Natural killer cell (primary cell): ENCODE measurements at places on chromosomes 1 and 21. TPM values are rescaled to one million over a fixed set of nuclear protein-coding genes. Genes with fewer than 3 reads are reported as not detected.

The TTC24 gene
- total RNA-seq, result 3.3 TPM

DNA sequence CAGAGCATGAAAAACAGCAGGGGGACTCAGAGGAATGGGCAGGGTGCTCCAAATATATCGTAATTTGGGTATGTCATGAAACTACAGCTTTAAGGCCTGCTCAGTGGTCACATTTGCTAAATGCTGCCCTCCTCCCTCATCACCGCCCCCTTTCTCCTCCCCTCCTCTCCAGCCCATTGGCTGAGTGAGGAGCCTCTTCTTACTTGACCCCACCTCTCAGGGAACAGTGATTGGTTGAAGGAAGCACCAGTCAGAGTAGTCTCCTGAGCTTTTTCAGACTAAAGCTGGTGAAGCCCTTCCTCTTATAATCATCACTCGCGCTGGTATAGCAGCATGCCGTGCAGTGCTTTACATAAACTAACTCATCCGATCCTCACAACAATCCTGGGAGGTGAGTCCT is 10.0 kb upstream of the TTC39A start:
- H3K27me3 ChIP-seq, result peaks cover 18% of the 10 kb centered on the region
- DNase-seq, result no peak
- H3K27ac ChIP-seq, result no peak overlapping the region
- H3K36me3 ChIP-seq, result no peaks in the 10 kb centered on the region

DNA sequence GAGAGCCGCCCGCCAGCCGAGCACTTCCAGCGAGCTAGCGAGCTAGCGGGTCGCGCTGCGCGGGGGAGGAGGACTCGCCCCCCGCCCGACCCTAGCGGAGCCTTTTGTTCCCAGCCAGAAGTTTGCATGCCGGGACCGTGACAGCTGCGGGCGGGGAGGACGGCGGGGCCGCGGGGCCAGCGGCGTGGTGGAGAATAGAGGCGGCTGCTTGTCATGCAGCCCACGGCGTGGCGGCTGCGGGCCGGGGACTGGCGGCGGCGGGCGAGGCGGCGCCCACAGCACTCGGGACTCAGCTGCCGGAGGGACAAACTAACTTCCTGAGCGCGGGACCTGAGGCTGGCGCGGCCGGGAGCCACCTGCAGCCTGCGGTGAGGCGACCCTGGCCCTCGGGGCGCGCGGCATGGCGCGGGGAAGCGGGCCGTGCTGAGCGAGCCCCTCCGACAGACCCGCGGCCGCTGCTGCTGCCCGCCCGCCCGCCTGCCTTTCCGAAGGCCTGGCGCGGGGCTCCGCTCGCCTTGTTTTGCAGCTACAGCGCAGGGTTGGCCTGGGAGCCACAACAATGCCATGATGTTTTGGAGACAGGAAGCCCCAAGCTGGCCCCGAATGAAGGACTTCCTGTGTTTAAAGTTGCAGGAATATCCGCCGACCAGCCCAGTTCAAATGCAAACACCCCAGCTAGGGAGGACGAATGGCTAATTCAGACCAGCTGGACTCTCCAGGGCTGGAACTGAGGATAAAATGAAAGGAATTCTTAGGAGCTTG is 82.2 kb upstream of the BMP8A start:
- H3K27ac ChIP-seq, result no peak overlapping the region
- peaks cover 12% of the 10 kb centered on the region for H3K36me3 ChIP-seq
- H3K27me3 ChIP-seq, result no peaks in the 10 kb centered on the region
- peaks cover 11% of the 10 kb centered on the region for H3K4me1 ChIP-seq

DNA sequence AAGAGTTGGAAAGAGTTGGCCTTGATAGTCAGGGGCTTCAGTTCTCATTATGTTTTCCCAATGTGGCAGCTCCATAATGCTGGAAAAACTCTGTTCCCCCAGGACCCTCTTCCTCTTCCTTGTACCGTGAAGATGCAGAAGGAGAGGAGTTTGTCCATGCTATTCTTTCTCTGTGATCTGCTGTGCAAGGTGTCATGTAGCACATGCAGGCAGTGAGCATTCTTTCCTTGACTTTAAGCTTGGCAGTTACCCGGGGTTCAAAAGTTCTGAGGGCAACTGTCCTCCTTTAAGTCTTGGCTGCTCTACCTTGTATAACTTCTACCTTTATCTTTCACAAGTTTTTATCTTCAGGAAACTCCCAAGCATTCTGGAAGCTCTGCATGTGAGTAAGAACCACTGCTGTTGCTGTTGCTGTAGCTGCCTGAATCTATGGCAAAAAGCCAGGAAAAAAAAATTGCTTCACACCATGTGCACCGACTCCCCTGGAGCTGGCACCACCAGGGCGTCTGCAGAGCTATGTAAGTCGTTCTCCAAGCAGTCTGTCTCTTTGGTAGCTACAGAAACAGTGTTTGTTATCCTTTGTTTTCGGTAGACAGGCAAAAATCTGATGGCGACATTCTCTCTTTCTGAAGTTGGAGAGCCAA is 42.7 kb upstream of the SLC16A1 start:
- H3K36me3 ChIP-seq, result no peaks in the 10 kb centered on the region
- no peaks in the 10 kb centered on the region for H3K4me1 ChIP-seq
- no peak overlapping the region for H3K27ac ChIP-seq

DNA sequence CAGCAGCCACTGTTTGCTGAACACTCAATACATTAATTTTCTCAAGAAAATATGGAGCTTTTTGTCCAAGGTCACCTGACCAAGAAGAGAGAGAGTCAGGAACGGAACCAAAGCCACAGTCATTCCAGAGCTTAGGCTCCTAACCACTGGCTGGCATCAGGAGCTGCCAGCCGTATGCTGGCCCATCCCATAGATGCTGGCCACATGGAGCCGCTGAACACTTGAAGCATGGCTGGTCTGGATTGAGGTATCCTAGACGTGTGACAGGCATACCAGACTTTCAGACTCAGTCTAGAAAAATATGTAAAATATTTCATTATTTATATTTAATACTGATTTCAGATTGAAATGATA is 458.7 kb downstream of the MATN1 start:
- H3K36me3 ChIP-seq, result no peaks in the 10 kb centered on the region
- H3K4me1 ChIP-seq, result no peaks in the 10 kb centered on the region
- no peak for DNase-seq
- no peak overlapping the region for H3K27ac ChIP-seq
- no peaks in the 10 kb centered on the region for H3K27me3 ChIP-seq

The GPR137B gene
- 13.8 TPM for total RNA-seq

DNA sequence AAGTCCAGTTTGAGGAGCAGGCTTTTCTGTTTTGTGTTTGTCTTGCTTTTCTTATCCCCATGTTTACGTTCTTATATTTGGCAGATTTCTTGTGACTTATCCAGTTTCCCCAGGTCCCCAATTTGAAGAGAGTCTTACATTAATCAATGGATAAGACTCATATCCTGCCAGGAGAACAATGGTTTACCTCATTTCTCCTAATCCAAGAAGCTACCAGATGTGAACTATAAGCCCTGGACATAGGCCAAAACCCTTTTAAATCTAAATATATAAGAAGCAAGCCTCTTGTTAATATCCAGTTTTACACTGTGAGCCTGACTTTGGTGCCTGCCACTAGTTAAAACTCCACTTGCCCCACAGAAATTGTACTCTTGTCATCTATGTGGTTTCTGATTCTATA is 15.1 kb upstream of the COP1 start:
- H3K36me3 ChIP-seq, result no peaks in the 10 kb centered on the region
- H3K4me3 ChIP-seq, result no peak overlapping the region
- H3K27me3 ChIP-seq, result no peaks in the 10 kb centered on the region
- H3K4me1 ChIP-seq, result no peaks in the 10 kb centered on the region
- no peak for DNase-seq

The ELF3 gene
- 3.0 TPM for total RNA-seq

DNA sequence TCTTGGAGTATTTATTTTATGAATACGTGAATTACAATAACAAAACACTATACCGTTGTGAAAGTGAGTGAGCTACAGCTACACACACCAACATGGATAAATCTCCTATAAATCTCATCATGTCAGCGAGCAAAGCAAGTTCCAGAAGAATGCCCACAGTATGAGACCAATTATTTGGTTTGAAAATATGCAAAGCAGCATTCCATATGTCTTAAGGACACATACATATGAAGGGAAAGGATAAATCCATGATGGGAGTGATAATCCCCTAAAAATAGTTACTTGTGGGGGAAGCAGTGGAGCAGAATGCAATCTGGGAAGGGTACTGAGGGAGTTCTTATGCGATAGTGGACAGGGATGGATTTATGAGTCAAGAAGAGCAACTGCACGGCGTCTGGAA is 261.3 kb downstream of the DISC1 start:
- DNase-seq, result no peak
- no peaks in the 10 kb centered on the region for H3K4me1 ChIP-seq
- no peaks in the 10 kb centered on the region for H3K27me3 ChIP-seq
- no peak overlapping the region for H3K4me3 ChIP-seq
- H3K27ac ChIP-seq, result no peak overlapping the region
- H3K36me3 ChIP-seq, result no peaks in the 10 kb centered on the region

- H3K27ac ChIP-seq, result no peak overlapping the region
- H3K4me3 ChIP-seq, result no peak overlapping the region
- no peaks in the 10 kb centered on the region for H3K27me3 ChIP-seq
- H3K36me3 ChIP-seq, result peaks cover 6% of the 10 kb centered on the region
Measured at GRCh38 chr1:243819438-243819839, 30.6 kb downstream of the AKT3 start.

- no peak overlapping the region for H3K4me3 ChIP-seq
- DNase-seq, result no peak
- H3K27me3 ChIP-seq, result no peaks in the 10 kb centered on the region
- H3K36me3 ChIP-seq, result no peaks in the 10 kb centered on the region
- H3K4me1 ChIP-seq, result peaks cover 7% of the 10 kb centered on the region
Measured at GRCh38 chr1:183477986-183478781, 5.9 kb downstream of the SMG7 start.

DNA sequence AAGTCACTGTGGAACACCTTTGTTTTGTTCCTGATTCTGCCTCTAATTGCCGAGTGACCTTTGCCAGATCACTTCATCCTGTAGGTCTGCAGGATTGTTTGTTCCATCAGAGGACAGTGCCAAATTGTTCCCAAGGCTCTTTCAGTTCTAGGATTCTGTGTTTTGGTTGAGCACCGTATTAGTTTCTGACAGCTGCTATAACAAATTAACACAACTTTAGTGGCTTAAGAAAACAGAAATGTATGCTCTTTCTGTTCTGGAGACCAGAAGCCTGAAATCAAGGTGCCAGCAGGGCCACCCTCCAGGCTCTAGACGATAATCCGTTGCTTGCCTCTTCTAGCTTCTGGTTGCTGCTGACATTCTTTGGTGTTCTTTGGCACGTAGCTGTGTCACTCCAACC is 3.4 kb upstream of the PIGR start:
- peaks cover 14% of the 10 kb centered on the region for H3K4me1 ChIP-seq
- H3K27me3 ChIP-seq, result no peaks in the 10 kb centered on the region
- H3K36me3 ChIP-seq, result no peaks in the 10 kb centered on the region

The FAM177B gene
- total RNA-seq, result not detected

The SPRR2B gene
- not detected for total RNA-seq

The XCL1 gene
- 23.8 TPM for total RNA-seq

The C1orf50 gene
- total RNA-seq, result 17.1 TPM

The NPR1 gene
- not detected for total RNA-seq

The TP73 gene
- 0.50 TPM for total RNA-seq

GRCh38 chr1:203073469-203073868 is 12.3 kb downstream of the MYOG start:
- H3K27me3 ChIP-seq, result peaks cover 2% of the 10 kb centered on the region
- H3K4me1 ChIP-seq, result peaks cover 12% of the 10 kb centered on the region
- H3K36me3 ChIP-seq, result no peaks in the 10 kb centered on the region
- H3K27ac ChIP-seq, result no peak overlapping the region
- no peak for DNase-seq

DNA sequence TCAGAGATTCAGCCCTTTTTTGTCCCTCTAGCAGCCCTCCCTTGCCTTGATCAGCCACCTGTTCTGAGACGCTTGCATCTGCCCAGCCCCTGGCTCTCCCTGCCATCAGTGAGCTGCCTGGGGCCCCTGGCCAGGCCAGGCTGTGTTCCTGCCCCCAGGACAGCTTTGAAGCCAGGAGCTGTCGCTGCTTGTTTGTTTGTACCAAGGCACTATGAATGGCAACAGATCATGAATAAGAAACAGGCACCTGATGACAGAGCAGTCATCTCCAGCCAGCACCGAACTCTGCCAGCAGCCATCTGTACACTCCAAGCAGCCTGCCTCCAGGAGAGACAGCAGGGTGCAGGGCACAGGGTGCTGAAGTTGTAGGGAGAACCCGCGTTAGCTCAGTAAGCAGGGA is 8.1 kb upstream of the VWA5B1 start:
- H3K4me1 ChIP-seq, result no peaks in the 10 kb centered on the region
- no peaks in the 10 kb centered on the region for H3K36me3 ChIP-seq
- H3K4me3 ChIP-seq, result no peak overlapping the region

- no peak overlapping the region for H3K4me3 ChIP-seq
- no peaks in the 10 kb centered on the region for H3K27me3 ChIP-seq
- H3K27ac ChIP-seq, result no peak overlapping the region
Measured at GRCh38 chr1:178220094-178220493, 126.2 kb downstream of the RASAL2 start.

DNA sequence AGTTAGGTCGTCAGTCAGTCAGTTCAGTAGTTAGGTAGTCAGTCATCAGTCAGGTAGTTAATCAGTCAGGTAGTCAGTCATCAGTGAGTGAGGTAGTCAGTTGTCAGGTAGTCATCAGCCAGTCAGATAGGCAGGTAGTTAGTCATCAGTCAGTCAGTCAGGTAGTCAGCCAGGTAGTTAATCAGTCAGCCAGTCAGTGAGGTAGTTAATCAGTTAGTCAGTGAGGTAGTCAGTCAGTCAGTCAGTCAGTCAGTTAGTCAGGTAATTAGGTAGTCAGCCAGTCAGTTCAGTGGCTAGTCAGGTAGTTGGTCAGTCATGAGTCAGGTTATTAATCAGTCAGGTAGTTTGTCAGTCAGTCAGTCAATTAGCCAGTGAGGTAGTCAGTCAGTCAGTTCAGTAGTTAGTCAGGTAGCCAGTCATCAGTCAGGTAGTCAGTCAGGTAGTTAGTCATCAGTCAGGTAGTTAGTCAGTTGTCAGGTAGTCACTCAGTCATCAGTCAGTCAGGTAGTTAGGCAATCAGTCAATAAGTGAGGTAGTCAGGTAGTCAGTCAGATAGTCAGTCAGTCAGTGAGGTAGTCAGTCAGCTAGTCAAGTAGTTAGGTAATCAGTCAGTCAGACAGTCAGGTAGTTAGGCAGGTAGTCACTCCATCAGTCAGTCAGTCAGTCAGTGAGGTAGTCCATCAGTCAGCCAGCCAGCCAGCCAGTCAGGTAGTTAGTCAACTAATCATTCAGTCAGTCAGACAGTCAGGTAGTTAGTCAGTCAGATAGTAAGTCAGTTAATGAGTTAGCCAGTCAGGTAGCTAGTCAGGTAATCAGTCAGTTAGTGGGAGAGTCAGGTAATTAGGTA is 16.2 kb downstream of the KRTAP10-1 start:
- H3K27ac ChIP-seq, result no peak overlapping the region
- no peak overlapping the region for H3K4me3 ChIP-seq
- H3K36me3 ChIP-seq, result no peaks in the 10 kb centered on the region
- DNase-seq, result no peak

The SELENBP1 gene
- total RNA-seq, result not detected

GRCh38 chr1:66384258-66384921 is 149.6 kb upstream of the SGIP1 start:
- no peak for DNase-seq
- H3K27ac ChIP-seq, result no peak overlapping the region
- H3K27me3 ChIP-seq, result no peaks in the 10 kb centered on the region
- no peaks in the 10 kb centered on the region for H3K4me1 ChIP-seq
- no peaks in the 10 kb centered on the region for H3K36me3 ChIP-seq

The C1orf185 gene
- total RNA-seq, result not detected
